ENCODE measurements at places on chromosomes 2 and 18.

- no peak for DNase-seq
These were observed 144.2 kb downstream of the ALK start for GRCh38 chr2:29777161-29777560.

- DNase-seq, result no peak
These were observed 132.7 kb upstream of the DAPL1 start for GRCh38 chr2:158662421-158662820.

DNA sequence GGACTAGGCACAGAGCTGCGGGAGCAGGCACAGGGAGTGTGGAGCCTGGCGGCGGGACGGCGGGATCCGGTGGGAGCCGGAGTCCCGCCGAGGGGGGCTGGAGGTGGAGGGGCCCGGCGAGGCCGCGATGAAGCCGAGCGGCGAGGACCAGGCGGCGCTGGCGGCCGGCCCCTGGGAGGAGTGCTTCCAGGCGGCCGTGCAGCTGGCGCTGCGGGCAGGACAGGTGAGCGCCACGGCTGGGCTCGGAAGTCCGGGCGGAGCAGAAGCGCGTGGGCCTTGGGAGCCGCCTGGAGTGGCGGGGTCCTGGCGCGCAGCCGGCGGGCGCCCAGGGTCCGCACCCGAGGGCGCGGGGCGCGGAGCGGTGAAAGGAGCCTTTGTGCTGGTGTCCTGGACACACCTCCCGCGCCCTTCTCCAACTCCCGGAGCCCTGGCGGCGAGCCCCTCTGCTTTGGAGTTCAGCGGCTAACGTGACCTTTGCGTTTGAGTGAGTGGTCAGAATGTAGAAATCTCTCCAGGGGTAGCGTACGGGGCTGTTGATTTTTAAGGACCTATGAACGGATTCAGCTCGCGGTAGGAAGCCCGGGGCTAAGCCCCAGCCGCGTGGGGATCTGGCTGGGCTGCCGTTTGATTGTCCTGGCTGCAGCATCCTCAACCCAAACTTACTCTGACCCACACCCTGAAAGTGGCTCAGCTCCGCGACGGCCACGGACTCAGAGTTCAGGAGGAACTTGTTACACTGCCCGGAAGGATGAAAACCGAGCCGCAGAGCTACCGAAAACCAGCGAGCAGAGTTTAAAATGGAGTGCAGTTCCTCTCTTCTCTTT is 448 bp downstream of the IMPA2 start:
- DNase-seq, result no peak

DNA sequence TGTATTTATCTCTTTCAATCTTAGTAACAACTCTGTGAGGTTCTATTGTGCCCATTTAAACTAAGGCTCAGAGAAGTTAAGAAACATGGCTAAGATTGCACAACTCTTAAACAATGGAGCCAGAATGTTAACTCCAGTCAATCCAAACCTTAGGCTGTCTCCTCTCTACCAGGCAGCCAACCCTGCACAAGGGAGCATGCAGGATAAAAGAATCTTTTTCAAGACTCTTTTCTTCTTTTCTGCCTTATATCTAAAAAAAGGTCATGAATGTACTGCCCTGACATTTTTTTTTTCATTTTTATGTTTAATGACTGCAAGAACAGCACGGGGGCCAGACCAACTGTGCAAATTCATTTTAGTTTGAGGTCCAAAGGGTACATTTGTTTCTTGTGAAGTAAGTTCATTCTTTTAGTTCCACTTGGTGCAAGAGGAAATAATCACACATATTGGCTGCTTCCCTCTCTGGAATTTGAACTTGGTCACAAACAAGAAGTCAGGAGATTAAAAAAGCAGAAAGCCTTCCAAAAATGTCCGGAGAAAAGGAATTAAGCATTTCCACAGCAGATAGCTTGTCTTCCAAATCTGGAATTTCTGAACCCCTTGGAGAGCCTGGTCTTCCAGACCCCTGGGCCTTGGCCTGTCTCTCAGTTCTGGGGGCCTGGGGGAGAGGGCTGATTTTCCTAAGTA is 96.0 kb upstream of the RIOK3 start:
- no peak for DNase-seq

DNA sequence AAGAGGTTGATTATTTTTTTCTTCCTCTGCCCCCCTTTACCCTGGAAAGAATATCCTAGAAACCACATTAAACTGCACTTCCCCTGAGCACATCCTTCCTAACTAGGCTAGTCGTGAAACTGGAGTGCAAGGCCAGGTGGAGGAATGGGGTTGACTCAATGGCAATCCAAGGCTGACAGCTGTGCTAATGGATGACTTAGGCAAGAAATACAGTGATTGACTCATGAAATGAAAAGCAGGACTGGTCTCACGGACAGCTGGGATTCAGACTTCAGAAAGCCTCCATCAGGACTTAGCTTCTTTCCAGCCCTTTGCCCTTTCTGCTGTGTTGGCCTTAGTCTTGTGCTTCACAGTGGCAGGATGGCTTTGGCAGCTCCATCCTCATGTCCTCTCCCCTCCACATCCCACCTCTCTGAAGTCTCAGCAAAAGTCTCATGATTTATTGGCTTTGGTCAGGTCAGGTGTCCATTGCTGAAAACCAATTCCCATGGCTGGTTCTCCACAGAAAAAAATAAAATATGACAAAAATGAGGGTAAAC is 33.8 kb downstream of the INSIG2 start:
- DNase-seq, result no peak

- no peak for DNase-seq
These were observed 14.8 kb downstream of the FAM237A start for GRCh38 chr2:206657087-206657486.
